Karpas-422 (cell line): ENCODE measurements at places on chromosomes 3 and 15.
A peak's percentile ranks its signal among the peaks of the same experiment; 100 is the strongest.

GRCh38 chr3:129399895-129400357 is 28.5 kb downstream of the EFCAB12 start:
- DNase-seq: no peak

DNA sequence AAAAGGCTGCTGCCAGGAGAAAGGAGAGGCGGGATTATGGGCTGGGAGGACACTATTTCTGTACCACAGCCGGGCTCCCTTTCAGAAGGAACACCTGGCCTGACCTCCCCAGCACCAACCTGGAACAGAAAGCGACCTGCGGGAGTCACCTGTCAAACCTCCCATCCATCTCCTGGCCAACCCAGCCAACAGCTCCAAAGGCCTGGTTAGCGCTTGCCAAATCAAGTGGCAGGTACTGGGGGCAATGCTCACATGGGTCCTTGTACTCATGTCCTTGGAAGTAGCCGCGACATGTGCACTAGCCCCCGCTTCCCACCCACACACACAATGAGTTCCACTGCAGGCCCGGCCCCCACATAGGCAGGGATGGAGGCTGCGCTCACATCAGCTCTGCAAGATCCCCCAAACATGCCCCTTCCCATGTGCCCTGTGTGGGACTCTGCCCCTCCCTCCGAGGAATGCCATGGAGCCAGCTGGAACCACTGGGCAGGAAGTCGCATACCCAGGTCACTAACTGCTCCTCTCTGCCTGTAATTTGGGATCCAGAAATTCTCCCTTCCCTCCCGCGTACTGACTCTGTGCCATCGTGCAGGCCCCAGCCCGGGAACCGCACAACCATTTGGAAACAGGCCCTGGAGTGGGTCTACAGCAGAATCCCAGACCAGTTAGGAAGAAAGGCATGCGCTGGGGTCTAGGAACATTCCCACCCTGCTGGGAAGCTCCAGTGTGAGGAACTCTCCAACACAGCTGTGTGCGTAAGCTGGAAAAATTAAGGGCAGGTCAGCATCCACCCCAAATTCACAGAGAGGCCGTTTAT is 98.9 kb downstream of the LRIG1 start:
- DNase-seq: no peak

DNA sequence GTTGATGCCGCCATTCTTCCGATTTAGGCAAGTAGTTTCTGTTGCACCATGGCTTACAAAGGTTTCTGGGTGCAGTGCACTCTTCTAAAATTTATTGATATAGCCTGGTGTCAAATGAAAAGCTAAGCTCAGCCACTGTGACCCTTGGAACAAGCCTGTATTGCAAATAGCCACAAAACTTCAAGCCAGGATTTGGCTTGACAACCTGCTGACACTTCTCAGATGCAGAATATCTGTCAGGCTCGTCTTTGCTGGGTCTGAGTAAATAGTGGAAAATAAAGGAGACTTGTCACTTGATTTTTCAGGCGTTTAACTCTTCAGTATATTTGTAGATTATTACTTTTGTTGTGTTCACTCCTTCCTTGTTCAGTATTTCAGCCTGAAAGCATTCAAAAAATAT is 871.8 kb downstream of the OTOL1 start:
- no peak for DNase-seq

DNA sequence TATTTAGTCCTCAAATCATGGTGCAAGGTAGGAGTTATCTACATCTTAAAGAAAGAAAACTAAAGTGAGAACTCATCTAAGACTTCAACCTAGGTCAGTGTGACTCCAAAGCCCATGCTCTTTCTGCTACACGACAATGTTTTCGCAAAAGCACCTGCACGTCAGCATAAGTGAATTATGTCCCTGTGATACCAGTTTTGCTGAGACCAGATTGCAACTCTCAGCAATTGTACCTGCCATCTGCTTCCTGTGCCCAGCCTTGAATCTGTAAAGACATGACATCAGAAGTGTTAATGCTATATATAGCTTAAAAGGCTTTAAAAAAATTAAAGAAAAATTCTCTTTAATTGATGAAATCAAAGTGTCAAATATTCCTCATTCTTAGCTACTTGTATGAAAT is 43.4 kb downstream of the RETNLB start:
- DNase-seq: no peak

DNA sequence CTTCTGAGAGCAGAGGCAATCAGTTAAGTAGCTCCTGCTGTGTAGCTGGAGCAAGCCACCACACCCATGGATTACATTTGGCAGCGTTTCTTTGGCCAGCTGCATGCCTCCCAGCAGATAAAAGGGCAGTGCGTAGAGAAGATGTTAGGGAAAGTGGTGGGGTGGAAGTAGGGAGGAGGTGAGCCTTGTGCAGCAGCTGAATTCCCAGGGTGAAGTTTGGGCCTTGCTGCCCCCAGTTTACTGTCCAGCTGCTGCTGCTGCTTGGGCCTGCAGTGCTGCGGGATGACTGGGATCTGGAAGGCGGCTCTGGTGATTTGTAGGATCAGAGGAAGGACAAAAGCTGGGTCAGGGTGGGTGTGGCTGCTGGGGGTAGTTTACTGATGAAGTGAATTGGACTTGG is 318.7 kb upstream of the C2CD4B start:
- DNase-seq: no peak

GRCh38 chr15:29686445-29687203 is 135.6 kb downstream of the TJP1 start:
- no peak for DNase-seq

GRCh38 chr3:32870373-32871095 is 52.7 kb downstream of the TRIM71 start:
- DNase-seq: no peak

- no peak for DNase-seq
Observed at GRCh38 chr3:11244121-11244677, 28.0 kb upstream of the ATG7 start.

DNA sequence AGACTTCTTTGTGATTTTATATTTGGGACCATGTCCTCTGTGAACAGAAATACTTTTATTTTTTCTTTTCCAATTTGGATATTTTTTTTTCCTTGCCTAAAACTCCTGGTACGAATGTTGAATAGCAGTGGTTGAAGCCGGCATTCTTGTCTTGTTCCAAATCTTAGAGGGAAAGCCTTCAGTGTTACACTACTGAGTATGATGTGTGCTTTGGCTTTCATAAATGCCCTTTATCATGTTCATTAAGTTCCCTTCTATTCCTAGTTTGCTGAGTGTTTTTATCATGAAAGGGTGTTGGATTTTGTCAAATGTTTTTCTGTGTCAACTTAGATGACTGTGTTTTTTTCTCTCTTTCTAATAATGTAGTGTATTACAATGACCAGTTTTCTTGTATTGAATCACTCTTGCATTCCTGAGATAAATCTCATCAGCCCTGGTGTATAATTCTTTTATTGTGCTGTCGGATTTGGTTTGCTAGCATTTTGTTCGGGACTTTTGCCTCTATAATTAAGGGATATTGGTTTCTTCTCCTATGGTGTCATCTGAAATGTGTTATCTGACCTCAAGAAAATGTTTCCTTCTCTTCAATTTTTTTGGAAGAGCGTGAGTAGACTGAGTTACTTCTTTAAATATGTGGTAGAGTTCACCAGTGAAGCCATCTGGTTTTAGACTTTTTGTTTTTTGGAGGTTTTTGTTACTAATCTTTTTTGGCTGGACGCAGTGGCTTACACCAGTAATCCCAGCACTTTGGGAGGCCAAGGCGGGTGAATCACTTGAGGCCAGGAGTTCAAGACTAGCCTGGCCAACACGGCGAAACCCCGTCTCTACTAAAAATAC is 33.3 kb downstream of the MAP1A start:
- DNase-seq: peak; percentile 33

DNA sequence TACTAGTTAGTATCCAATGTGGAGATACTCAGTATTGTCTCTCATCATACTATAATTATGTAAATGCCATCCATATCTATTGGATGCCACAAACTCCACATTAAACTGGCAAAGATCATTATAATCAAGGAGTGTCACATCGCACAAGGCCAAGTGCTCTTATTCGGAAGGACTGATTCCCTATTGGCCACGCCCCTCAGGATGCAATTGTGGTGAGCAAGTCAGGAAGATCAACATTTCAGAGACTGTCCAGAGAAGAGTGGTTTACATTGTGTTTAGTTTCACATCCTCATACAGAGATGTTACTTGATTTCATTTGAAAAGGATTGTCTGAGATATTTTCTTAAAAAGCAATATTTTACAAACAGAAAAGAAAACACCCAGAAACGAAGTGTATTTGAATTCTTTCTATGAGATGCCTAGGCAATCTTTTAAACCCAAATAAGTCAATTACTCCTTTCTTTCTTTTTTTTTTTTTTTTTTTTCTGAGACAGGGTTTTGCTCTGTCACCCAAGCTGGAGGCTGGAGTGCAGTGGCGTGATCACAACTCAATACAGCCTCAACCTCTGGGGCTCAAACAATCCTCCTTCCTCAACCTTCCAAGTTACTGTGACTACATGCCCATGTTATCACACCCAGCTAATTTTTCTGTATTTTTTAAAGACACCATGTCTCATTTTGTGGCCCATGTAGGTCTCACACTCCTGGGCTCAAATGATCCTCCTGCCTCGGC is 369.1 kb downstream of the RBMS3 start:
- DNase-seq: no peak

- no peak for DNase-seq
Observed at GRCh38 chr3:160016972-160017371, 28.3 kb downstream of the IL12A start.

GRCh38 chr3:177824841-177825240 is 627.6 kb upstream of the TBL1XR1 start:
- DNase-seq: no peak

- DNase-seq: no peak
Observed at GRCh38 chr15:70244978-70245542, 147.3 kb upstream of the TLE3 start.

DNA sequence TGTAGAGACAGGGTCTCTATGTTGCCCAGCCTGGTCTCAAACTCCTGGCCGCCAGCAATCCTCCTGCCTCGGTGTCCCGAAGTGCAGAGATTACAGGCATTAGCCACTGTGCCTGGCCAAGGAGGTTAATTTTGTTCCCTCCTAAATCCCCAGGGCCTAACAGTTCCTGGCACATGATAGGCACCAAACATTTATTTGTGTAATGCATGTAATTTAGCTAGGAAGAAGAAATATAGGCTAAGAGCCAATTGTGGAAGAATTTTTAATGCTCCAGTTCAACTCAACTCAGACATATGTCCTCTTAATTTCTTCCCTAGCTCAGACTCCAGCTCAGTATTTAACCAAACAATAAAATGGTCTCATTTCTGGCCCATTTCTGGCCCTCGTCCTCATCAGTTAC is 7.7 kb upstream of the ZNF592 start:
- DNase-seq: no peak

GRCh38 chr3:131075632-131076328 is 49.1 kb downstream of the NEK11 start:
- DNase-seq: no peak

GRCh38 chr15:40081691-40082194 is 26.9 kb downstream of the BMF start:
- DNase-seq: no peak

DNA sequence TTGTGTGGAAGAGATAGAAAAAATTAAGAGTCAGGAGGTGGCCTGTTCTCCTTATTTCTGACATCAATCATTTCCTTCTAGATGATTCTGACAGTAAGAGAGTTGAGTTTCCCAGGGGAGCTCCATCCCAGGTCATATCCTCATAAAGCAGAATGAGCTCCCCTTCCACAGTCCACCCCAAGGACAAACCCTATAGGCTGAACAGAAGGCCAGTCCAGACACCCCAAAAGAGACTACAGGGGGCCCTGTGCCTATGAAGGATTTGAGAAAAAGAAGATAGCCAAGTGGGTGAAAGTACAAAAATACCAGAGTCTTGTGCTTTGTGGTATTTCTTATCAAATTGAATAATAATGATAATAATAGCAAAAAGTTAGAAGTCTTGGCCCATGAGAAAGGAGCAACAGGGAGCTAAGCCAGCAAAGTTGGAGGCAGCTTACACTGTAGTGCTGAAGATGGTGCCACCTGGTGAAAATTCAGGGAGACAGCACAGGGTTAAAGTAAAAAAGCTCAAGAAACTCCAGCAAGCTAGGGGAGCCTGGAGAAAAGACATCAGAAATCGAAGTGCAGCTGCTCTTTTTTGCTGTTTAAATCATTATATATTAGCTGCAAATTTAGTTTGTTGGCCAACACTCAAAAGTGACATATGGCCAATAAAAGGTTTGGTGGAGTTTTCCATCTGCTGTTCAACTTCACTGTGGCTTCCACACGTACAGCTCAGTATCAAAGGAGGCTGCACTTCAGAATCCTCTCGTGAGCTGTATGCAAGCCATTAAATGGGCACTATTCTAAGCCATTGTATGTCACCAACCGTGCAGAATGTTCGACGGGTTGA is 35.8 kb upstream of the SLC24A5 start:
- peak; percentile 59 for DNase-seq

DNA sequence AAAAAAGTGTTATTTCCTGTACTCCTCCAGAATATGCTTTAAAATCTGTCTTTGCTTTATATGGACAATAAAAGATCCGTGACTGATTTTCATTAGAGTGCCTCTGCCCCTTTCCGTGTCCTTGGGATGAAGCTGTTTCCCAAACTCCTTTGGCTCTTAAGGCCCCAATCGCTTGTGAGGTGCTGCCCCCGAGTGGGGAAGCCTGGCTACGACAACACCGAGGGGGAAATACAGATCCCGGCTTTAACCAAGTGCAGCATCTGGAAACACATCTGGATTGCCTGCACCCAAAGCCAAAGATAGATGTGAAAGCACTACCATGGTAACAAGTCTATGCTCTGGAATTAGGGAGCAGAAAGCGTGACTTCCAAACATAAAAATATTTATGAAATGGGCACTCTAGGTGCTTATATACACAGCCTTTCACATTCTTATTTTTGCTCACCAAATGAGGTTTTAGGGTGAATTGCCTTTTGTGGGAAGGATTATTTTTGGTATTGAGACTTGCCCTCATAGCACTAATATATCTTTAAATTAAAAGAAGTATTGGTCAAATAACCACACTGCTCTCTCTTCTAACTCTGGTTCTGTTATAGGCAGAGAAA is 40.6 kb upstream of the ADCY5 start:
- peak; percentile 70 for DNase-seq

GRCh38 chr3:30347679-30348216 is 258.7 kb upstream of the TGFBR2 start:
- no peak for DNase-seq

- no peak for DNase-seq
Observed at GRCh38 chr15:54424171-54424570, 445.9 kb downstream of the UNC13C start.

- no peak for DNase-seq
Observed at GRCh38 chr15:41606997-41607396, 48.0 kb downstream of the TYRO3 start.
